ENCODE measurements at places on chromosomes 6 and 20. TPM values are rescaled to one million over a fixed set of nuclear protein-coding genes. Genes with fewer than 3 reads are reported as not detected.

DNA sequence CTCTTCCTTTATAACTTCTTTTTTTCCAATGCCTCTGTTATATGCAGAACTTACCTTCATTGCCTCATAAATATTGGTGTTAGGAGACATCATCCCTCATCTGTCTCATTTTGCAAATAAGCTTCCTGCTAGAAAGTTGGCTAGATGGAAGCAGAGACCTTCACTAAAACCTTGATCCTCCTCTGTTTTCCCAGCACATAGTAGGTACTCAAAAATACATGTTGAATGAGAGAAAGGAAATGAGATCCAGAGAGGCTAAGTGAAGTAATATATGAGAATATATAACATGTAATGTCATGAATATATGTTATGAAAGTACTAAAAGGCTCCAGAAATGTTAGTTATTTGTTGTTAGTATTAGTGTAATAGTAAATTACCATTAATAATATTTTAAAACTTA is 91.9 kb downstream of the CDKAL1 start:
- DNase-seq: no peak

DNA sequence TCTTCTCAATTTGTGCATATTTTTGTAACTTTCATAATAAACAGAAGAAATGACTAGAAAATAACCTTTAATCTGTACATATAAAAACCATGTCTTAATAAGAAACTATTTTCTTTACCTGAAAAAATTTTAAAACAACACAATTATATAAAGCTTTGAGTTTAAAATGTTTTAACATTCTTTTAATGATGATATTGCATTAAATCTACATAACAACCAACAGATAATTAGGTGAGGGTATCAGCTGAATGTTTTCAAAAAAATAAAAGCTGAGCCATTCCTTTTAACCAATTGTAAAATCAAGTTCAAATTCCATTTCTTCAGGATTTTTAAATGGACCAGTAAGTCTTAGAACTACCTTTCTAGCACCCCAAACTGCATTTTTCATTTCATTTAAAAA is 1185.0 kb upstream of the CITED2 start:
- no peak for DNase-seq

DNA sequence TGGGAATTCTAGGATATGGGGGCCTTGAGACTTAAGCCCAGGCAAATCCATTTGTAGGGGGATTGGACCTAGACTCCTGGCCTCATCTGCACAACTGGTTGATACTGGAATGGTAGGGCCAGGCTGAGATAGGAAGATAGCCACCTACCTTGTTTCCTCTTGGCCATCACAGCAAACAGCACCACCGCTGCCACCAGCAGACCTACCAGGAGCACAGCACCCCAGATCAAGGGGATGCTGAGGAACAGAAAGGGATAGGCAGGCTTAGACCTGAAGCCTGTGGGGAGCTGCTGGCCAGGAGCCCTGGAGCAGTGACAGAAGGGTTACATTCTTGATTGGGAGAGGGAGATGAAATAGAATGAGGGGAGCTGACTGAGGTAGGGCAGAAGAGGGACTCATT is 3.5 kb downstream of the TREML1 start:
- DNase-seq: no peak

- DNase-seq: no peak
These were observed 37.7 kb downstream of the FRK start for GRCh38 chr6:116022841-116023445.

- DNase-seq: no peak
These were observed 400.8 kb upstream of the CHD6 start for GRCh38 chr20:42018979-42019378.

C20orf173 gene
- total RNA-seq: not detected

DNA sequence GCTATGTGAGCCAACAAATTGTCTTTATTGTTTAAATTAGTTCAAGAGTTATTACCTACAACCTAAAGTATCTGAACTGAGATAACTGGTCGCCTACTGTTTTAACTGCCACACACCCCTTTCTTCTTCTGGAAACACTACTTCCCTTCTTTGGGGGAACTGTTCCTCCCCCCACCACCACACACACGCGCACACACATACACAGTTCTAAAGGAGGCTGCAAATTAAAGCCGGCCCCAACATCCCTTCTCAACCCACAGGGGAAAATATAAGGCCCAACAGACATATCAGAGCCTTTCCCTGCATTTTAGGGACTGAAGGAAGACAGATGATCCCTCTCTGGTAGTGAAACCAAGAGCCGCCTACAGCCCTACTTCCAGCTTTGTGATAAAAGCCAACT is 348.0 kb upstream of the JARID2 start:
- no peak for DNase-seq

GRCh38 chr6:21360336-21360735 is 233.2 kb upstream of the SOX4 start:
- DNase-seq: no peak

GRCh38 chr6:78460711-78461110 is 406.6 kb upstream of the IRAK1BP1 start:
- DNase-seq: no peak

- no peak for DNase-seq
These were observed 328.4 kb downstream of the BCKDHB start for GRCh38 chr6:80434691-80435350.

GRCh38 chr6:48111143-48111506 is at the start of gene PTCHD4:
Gene PTCHD4, minus strand, starts transcription at chr6:48111197. Its CDS starts 42,240 bp downstream, at chr6:48068957.
- no peak for DNase-seq

SLC16A10 gene
- total RNA-seq: 2.2 TPM

MLN gene
- not detected for total RNA-seq

- no peak for DNase-seq
These were observed 53.7 kb upstream of the LYRM2 start for GRCh38 chr6:89692256-89692655.

DNA sequence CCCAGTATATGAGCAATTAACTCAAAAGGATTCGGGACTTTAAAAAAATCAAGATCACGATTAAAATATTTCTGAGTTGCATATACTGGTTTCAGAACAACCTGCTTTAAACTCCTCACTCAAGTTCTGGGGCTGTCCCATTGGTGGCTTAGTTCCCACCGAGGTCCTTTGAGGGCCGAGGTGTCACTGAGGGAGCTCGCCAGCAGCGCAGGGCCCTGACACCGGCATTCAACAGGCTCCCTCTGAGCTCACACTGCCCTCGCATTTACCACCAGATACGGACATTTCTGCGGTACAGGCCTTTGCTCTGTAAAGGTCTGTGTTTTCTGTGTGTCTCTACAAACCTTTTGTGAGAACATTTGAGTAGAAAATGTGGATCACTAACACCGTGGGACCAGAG is 24.4 kb upstream of the BNIP5 start:
- no peak for DNase-seq

GRCh38 chr20:37810027-37810426 is 92.9 kb upstream of the VSTM2L start:
- no peak for DNase-seq

DNA sequence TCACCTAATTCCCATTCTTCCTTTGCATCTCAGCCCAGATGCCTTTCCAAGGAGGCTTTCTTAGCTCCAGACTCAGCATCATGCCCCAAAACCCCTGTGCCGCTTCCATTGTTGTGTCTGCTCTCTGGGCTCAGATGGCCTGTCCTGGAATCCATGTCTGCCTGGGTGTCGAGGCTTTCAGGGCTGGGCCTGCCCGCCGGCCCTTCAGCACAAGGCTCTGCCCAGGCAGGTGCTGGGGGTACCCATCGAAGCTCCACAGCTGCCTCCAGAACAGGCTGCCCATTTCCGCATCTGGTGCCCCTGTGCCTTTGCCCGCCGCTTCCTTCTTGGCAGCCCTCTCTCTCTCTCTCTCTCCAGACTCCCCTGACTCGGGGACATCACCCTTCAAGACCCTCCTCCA is 1.2 kb downstream of the CPXM1 start:
- DNase-seq: no peak

DNA sequence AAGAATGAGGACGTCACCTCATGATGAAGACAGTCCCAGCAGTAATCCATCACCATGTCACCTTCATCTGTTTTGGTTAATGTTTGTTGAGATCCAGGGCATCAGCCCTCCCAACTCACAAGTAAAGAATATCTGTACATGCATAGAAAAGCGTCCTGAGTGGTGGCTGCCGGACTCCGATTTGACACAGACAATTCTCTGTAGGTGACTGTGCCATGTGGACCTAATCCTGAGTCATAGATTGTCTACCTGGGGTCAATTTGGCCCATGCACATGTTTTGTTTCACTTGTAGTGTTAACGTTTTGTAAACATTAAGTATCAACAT is 168.4 kb upstream of the UST start:
- DNase-seq: no peak

MOXD1 gene
- total RNA-seq: 3.8 TPM

RIMS4 gene
- 0.06 TPM for total RNA-seq

- no peak for DNase-seq
These were observed 25.7 kb downstream of the SLC2A4RG start for GRCh38 chr20:63765082-63765873.

DNA sequence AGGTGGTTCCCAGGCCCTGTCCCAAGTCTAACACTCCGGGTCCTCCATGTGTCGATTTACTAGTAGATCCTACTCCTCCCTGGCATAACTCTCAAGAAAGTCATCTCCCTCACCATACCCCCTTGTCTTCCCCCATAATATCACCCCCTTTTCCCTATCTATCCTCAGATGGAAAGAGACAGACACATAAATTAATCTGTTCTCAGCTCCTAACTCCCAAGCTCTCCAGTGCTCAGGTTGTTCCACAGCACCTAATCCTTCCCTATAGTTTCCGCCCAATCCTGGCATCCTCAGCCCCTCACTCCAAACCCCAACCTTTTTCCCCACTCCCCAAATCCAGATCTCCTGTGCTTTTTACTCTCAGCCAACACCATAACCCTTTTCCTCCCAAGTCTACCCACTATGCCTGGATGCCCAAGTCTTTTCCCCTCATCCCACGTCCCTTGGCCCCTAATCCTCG is 808 bp downstream of the ILRUN start:
- no peak for DNase-seq

DNA sequence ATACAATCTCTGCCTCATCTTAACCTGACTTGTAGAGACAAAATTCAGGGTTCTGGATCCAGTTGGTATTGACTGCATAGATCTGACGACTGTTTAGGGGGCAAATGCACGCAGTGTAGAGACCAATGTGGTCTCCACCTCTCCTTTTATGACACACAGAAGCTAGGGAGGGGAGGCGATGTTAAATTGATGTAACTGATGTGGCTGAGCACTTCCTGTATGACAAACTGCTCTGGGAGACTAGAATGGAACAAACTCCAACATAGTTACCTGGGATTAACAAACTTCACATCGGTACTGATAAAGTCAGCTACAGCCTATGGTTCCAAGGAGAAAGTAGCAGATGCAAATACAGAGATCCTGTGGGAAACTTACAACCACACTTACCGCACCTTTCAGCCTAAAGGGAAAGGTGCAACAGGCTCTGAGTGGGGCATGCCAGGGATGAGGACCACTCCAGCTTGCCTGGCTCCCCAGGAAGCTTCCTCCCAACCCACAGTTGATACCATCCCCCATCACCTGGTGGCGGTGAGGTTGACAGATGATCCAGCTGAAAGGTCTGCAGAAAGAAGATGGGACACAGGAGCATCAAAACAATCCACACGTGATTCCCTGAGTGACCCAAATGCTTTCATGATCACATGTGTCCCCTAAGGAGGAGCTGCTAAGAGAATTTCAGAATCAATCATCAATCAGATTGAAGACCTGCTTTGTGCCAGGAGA is 60.6 kb upstream of the MRPS10 start:
- DNase-seq: no peak

DNA sequence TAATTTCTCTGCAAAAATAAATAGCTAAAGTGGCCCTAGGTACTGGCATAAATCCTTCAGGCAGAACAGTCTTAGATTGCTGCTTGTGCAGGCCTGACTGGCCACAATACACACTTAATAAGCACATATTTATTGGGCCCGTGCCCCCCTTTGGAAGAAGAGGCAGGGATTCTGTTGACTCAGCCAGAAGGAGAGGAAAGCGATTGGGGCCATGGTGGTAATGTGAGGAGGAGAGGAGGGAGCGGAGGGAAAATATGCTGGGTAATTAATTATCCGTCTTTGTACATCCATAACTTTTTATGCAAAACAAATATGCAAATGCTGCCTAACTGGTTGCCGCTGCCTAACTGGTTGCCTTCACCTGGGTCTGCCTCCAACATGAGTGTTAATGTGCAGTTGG is 36.2 kb downstream of the CD40 start:
- no peak for DNase-seq

DNA sequence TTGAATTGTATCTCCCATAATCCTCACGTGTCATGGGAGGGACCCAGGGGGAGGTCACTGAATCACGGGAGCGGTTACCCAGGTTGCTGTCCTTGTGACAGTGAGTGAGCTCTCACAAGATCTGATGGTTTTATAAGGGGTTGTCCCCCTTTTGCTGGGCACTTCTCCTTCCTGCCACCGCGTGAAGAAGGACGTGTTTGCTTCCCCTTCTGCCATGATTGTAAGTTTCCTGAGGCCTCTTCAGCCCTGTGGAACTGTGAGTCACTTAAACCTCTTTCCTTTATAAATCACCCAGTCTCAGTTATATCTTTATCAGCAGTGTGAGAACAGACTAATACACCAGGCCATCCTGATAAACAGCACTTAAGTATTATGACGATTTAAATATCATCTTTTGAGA is 9.0 kb upstream of the MRGBP start:
- no peak for DNase-seq

FAM217B gene
- total RNA-seq: 12.8 TPM

All from mucosa of gallbladder (tissue), 1 donor.